ENCODE measurements at places on chromosomes 2 and 18.

DNA sequence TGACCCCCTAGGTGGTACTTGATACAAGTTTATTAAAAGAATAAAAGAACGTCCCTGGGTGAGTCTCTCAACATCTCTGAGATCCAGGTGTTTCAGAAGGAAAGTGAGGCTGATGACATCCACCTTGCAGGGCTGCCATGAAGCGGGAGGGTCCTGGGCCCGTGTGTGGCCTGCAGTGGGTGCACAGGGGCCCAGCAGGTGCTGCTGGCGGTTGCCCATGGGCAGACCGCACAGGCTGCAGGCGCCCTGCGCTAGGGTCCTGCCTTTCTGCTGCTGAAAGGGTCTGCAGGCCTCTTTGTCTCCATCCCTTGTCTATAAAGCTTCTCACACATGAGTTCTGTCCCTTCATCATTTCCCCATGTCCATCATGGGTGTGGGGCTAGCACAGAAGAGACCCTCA is 247.0 kb downstream of the TFCP2L1 start:
- DNase-seq, result no peak

GRCh38 chr2:217940261-217941220 is 62.3 kb downstream of the TNS1 start:
- DNase-seq, result no peak

DNA sequence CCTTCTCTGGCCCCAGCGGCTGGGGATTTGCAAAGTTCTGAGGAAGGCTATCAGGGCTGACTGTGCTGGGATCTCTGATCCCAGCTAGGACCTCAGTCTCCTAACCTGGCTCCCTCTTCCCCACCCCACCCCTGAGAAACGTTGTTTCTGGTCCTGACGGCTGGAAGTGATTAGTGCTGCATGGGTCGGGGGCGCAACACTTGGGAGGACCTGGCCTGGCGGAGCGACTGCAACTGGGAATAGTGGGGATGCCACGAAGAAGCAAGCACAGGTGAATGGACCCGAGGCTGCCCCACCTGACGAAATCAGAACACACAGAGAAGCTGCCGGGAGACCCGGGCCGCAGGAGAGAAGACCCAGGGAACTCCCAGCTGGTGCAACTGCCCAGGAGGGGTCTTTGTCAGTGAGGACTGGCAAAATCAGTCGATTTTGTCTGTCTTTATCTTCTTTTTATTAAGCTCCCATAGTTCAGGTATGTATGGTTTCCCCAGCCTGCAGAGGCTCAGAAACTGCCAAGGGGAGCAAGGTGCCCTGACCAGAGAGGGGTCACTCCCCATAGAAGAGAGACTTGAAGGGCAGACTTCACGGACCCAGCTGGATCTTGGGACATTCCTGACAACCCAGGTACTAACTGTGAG is 656 bp upstream of the LBX2 start:
- no peak for DNase-seq

DNA sequence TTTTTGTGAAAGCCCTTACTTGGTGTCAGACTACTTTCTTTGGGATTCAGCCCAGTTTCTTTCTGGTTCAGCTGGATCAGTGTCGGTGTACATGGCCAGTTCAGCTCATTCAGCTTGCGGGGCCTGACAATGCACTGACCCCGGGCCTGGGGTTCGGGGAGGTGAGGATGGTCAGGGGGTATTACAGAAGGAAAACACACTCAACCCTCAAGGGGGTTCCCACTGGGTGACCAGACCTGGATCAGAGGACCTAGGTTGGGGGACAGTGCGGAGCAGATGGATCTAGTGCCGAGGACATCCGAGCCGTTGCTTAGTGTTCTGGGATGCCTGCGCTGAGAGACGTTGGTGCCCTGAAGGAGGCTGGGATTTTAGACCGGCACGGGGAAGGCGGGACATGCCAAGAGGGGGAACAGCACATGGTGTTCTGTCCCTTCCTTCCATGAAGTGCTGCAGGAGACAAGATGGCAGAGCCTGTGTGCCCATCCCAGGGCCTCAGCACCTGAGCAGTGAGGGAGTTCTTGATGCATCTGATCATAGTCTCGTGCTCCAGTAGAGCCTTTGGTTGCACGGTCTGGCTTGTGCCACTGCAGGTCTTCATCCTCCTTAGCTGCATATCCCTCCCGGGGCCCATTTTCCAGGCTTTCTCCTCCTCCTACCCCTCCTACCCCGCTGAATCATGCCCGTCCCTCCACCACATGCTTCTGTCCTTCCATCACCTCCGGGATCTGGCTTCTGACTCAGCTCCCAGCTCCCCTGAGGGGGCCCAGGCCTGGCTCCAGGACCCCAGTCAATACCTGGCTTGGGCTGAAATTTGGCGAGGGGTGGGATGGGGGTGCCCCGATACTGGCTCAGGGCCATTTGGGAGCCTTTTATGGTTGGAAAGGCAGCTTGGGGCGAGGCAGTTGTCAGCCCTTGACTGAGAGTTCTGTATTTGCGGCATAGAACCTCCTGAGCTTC is 18.0 kb downstream of the SPEG start:
- peak; percentile 95 for DNase-seq

- no peak for DNase-seq
Observed at GRCh38 chr2:18404708-18405107, 155.7 kb downstream of the RDH14 start.

- DNase-seq, result no peak
Observed at GRCh38 chr18:55256226-55256928, 297.1 kb upstream of the CCDC68 start.

GRCh38 chr2:205496370-205496769 is 185.9 kb upstream of the NRP2 start:
- no peak for DNase-seq

- no peak for DNase-seq
Observed at GRCh38 chr2:39300044-39300978, 56.5 kb upstream of the CDKL4 start.

DNA sequence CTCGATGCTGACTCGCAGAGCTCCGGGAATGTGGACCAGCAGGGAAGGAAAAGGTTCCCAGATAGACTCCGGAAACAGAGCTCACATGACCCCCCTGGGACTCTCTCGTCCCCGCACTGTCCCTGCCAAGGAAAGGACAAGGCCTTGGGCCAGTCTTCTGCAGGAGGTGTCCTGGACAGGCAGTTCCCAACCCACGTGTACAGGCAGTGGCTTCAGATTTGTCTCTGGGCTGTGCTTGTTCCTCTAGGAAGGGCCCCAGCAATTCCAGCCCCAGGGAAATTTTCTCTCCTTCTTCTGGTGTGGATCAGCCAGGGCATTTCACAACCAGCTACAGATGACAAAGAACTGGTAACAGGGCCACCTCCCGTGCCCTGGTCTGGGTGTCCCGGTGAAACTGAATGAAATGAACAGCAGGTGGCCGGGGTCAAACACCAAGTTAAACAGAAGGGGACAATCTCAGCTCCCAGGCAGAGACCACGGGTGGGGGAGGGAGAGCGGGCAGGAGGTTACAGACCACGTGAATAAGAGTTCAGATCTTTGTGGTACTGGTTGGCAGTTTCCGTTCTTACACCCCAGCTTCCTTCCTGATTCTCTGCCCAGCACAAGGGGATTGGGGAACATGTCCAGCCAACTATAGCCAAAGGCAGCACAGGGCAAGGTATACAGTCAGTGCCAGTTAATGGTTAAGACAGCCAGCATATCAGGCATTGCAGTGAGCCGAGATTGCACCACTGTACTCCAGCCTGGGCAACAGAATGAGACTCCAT is 52.2 kb upstream of the CAB39 start:
- DNase-seq, result no peak

Measured in NCI-H446 treated with DMSO at 0.1 percent for 48 hours (cell line).